Caco-2 (cell line): ENCODE measurements at places on chromosomes 4 and X. TPM values are rescaled to one million over a fixed set of nuclear protein-coding genes. Genes with fewer than 3 reads are reported as not detected.

GRCh38 chr4:94126669-94127068 is 81.0 kb upstream of the SMARCAD1 start:
- no peaks in the 10 kb centered on the region for H3K4me1 ChIP-seq
- no peaks in the 10 kb centered on the region for H3K27me3 ChIP-seq
- no peak overlapping the region for H3K4me3 ChIP-seq
- no peaks in the 10 kb centered on the region for H3K36me3 ChIP-seq

- no peak overlapping the region for H3K4me3 ChIP-seq
- H3K27ac ChIP-seq: no peak overlapping the region
- peak; percentile 39 for DNase-seq
- no peaks in the 10 kb centered on the region for H3K4me1 ChIP-seq
These were observed 479.3 kb downstream of the IL1RAPL1 start for GRCh38 chrX:29066516-29066915.

Gene CT45A5
- total RNA-seq: not detected in 2 replicates

DNA sequence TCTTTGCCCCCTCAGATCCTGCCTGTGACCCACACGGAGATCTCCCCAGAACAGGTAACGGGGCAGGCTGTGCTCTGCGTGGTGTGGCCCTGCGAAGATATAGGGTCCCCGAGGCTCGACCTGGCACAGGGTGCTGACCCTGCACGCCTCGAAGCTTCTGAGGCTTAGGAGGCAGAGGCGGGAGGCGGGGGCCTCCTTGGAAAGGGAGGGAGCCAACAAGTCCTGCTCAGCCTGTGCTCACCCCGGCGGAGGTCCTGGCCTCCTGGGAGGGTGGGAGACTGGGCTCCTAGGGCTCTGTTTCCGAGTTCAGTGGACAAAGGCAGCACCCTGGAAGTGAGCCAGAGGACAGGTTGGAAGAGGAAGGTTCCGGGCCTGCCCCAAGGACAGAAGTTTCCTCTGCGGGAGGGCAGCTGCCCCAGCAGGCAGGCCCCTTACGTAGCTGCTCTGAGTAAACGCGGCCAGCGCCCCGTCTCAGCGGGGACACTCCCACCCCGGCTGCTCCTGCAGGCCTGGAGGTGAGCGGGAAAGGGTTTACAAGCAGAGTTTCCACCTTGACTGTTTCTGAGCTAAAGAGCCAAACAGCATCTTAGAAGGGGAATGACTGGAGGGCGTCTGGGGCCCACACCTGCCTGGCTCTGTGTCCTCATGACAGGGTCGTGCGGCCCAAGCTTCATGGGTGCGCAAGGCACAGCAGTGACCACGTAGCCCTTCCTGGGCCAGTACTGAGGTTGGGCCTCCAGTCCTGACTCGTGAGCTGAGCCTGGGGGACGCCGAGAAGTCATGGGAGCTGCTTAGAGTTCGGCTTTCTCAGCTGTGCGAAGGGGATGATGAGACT is 16.1 kb downstream of the TMEM175 start:
- no peaks in the 10 kb centered on the region for H3K27me3 ChIP-seq
- H3K36me3 ChIP-seq: no peaks in the 10 kb centered on the region
- no peak overlapping the region for H3K27ac ChIP-seq
- no peak for DNase-seq
- no peak overlapping the region for H3K4me3 ChIP-seq
- H3K4me1 ChIP-seq: no peaks in the 10 kb centered on the region

Gene SHISA3
- total RNA-seq: not detected in 2 replicates

- peak; percentile 19 for DNase-seq
- no peak overlapping the region for H3K27ac ChIP-seq
- no peak overlapping the region for H3K4me3 ChIP-seq
- H3K27me3 ChIP-seq: no peaks in the 10 kb centered on the region
- H3K4me1 ChIP-seq: no peaks in the 10 kb centered on the region
These were observed 4.0 kb downstream of the NUDT10 start for GRCh38 chrX:51336584-51336983.

- H3K27me3 ChIP-seq: no peaks in the 10 kb centered on the region
- no peak for DNase-seq
- no peak overlapping the region for H3K27ac ChIP-seq
- H3K4me3 ChIP-seq: no peak overlapping the region
- no peaks in the 10 kb centered on the region for H3K36me3 ChIP-seq
These were observed 593.8 kb downstream of the SMARCA1 start for GRCh38 chrX:128929271-128930057.

Gene CLGN
- total RNA-seq: 2.6 and 5.5 TPM in 2 replicates
